Stimulated activated effector memory CD8-positive, alpha-beta T cell treated with anti-CD3 and anti-CD28 coated beads, Interleukin-12 subunit alpha, Interleukin-12 subunit beta, amount 100 ng/mL, for 72 hours (primary cell): ENCODE measurements at places on chromosomes 1 and 21.

DNA sequence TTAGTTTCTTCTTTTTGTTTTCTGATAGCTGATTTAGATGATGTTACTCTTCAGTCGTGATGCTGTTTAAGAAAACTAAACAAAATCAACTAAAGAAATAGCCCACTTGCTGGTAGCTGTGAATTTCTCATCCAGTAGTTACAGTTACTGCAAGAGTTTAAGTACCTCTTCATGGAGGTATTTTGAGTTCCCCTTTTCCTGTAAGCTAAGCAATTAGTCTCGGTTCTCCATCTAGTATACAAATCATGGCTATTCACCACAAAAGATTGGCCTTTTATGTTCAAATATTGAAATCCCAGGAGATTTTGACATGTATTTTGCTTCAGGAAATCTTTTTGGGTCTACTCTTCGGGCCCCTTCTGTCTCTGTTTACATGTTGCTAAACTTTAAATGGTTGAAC is 31.1 kb downstream of the HUNK start:
- DNase-seq, result no peak

DNA sequence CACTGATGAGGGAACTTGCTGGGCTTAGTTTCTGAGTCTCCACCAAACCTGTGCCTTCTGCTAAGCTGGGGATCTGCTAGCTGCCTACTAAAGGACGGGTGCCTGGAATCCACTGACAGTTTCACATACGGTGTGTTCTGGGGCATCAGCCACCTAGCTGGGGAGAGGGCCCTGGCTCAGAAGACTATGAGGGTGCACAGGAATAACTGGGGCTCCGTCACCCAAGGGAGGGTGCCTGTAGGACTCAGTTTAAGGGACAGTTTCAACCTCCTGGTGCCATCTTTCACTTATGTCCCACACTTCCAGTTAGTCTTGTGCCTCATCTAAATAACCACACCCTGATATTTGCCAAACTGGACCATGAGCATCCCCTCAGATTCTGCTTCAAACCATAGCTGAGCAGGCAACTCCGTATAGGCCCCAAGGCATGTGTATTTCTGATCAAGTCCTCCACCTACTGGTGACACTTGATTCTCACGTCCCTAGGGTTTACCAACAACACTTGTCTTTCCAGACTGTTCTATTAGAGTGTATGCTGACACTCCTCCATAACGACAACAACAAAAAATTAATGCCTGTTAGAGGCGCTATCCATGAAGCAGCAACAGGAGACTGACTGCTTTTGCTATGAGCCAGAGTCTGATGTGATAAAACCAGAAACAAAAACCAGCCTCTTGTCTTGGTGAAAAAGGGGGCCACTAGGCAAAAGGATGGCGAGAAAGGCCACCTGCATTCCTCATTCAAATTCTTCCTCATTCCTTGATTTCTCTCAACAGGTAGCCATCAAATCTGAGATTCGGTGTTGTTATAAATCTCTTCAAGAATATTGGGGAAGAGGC is 55.0 kb upstream of the PAXBP1 start:
- DNase-seq, result peak; percentile 3

- DNase-seq, result no peak
Observed at GRCh38 chr1:110163591-110163990, 13.3 kb downstream of the SLC6A17 start.

- DNase-seq, result peak; percentile 83
Observed at GRCh38 chr1:150578272-150579109, 919 bp downstream of the MCL1 start.

DNA sequence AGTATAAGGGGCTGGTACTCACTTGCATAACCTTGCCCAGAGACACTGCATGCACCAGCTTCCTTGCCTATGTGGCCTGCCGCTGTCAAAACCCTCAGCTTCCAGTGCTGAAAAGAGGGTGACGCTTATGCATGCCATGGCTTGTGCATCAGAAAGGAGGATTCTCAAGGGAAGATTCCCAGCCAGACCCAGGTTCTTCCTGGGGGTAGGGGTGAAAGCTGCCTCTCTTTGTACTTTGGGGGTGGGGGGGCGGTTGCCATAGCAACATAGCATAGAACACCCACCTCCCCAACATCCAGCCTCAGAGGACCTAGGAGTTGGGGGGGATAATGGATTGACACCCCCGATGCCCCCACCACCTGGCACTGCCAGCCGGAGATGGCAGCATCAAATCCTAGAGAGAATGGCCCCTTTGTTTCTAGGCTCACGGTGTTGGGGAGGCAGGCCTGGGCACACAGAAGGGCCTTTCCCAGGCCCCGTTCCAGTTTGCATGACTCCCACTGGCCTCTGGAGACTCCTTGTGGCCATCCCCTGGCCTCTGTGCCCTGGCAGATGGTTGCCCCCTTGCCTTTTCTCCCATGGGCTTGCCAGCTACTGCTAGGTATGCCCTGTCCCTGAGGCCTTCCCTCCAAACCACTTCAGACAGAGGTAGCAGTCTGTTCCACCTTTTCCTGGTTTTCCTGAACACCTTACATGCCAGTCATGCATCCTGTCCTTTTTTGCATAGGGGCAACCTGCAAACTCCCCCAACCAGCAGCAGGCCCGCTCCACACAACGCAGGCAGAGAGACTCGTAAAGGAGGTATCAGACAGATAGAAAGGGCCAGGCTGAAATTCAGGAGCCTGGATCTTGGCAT is 44.6 kb downstream of the RHBG start:
- no peak for DNase-seq

- no peak for DNase-seq
Observed at GRCh38 chr1:117611121-117611601, 5.3 kb downstream of the TENT5C start.

- DNase-seq, result no peak
Observed at GRCh38 chr1:68319907-68320306, 87.6 kb upstream of the WLS start.

GRCh38 chr1:156138458-156138867 is 14.9 kb upstream of the SEMA4A start:
- DNase-seq, result no peak

DNA sequence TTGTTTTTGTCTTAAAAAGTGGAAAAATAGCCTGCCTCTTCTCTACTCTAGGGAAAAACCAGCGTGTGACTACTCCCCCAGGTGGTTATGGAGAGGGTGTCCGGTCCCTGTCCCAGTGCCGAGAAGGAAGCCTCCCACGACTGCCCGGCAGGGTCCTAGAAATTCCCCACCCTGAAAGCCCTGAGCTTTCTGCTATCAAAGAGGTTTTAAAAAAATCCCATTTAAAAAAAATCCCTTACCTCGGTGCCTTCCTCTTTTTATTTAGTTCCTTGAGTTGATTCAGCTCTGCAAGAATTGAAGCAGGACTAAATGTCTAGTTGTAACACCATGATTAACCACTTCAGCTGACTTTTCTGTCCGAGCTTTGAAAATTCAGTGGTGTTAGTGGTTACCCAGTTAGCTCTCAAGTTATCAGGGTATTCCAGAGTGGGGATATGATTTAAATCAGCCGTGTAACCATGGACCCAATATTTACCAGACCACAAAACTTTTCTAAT is 35.0 kb upstream of the TDRD10 start:
- DNase-seq, result no peak

- DNase-seq, result peak; percentile 21
Observed at GRCh38 chr1:212696721-212697331, 2.8 kb downstream of the BATF3 start.

- no peak for DNase-seq
Observed at GRCh38 chr1:36482724-36483388, at the start of gene CSF3R. CSF3R (minus strand) TSS chr1:36482913; CDS start chr1:36479496, 3,417 bp downstream.

DNA sequence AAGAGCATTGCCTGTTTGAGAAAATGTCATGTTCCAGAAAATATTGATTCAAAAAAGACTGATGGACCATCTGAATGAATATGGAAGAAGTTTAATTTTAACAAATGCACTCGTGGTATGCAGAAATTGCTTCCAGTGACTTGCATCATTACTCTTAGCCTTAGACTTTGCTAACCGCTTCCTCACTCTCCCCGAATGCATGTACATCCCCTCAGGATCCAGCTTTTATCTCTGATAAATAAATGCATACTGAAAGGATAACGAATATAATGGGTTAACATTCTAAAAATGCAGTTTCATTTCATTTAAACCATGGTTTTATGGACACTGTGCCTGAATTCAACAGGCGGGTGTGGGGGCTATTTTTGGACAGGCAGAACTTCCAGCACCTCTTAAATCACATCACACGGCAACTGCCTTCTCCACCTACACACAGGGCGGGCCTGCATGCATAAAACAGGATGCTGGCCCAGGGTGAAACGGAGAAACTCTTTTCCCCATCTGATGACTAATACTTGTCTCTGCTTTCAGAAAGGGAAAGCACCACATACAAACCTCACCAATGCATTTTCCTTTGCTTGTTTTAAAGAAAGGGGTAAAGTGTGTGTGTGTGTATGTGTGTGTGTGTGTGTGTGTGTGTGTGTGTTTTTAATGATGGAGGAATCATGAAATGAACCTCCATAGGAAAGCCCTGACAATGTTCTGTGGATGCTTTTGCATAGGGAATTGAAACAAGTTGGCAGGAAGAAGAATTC is 48.7 kb downstream of the SPAG17 start:
- DNase-seq, result peak; percentile 51

DNA sequence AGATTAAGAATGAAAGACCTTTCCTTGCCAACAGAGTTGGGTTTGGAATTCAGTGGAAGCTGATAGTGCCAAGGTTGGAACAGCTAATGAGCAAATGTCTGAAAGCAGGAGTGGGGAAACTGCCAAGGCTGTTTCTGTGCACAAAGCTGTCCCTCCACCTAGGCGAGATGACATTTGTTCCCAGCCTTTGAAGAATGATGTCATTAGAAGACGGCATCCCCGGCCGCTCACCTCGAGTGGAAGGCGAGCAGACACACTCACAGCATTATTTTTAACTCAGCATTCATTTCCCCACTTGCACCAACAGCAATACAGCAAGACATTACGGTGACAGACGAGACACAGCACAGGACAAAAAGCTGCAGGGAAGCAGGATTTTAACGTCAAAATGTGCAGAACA is 463.9 kb downstream of the PCP4 start:
- no peak for DNase-seq
